ENCODE measurements at places on chromosomes 1 and 21. TPM values are rescaled to one million over a fixed set of nuclear protein-coding genes. Genes with fewer than 3 reads are reported as not detected.

GRCh38 chr1:198549866-198550265 is 9.4 kb upstream of the ATP6V1G3 start:
- no peak for DNase-seq

- DNase-seq = no peak
Measured at GRCh38 chr1:97816927-97817326, 103.9 kb downstream of the DPYD start.

PARK7 gene
- total RNA-seq = 209 TPM

DIRAS3 gene
- 8.1 TPM for total RNA-seq

BCAR3 gene
- 15.7 TPM for total RNA-seq
